Psoas muscle (tissue), 8 donors: ENCODE measurements at places on chromosomes 3 and 15. TPM values are rescaled to one million over a fixed set of nuclear protein-coding genes. Genes with fewer than 3 reads are reported as not detected.

The MORC1 gene
- total RNA-seq = not detected

The APOD gene
- 265 TPM for total RNA-seq

The GPR149 gene
- total RNA-seq = not detected

The SYNM gene
- total RNA-seq = 348 TPM

The ACTRT3 gene
- 0.74 TPM for total RNA-seq

The POMGNT2 gene
- 13.2 TPM for total RNA-seq

The CPA3 gene
- total RNA-seq = 3.8 TPM

The COL6A5 gene
- not detected for total RNA-seq

The SLC35G2 gene
- 0.69 TPM for total RNA-seq

The PLOD2 gene
- 3.0 TPM for total RNA-seq

The ZNF774 gene
- 9.8 TPM for total RNA-seq

The SH3BP5 gene
- total RNA-seq = 29.9 TPM

The PAK6 gene
- total RNA-seq = 1.9 TPM

The OR5H14 gene
- total RNA-seq = not detected

The SCAANT1 gene
- total RNA-seq = not detected

The CTDSPL2 gene
- 18.1 TPM for total RNA-seq

The ADAMTSL3 gene
- 2.9 TPM for total RNA-seq

The FAM162A gene
- total RNA-seq = 53.4 TPM

The ADCY5 gene
- 4.4 TPM for total RNA-seq

The KBTBD12 gene
- total RNA-seq = 47.5 TPM

The EPHA6 gene
- total RNA-seq = not detected

The FHIT gene
- 4.6 TPM for total RNA-seq

The NUSAP1 gene
- total RNA-seq = 2.3 TPM

The CCDC39 gene
- total RNA-seq = 0.81 TPM

The ROPN1 gene
- total RNA-seq = not detected

The NMB gene
- total RNA-seq = 1.2 TPM

The SLC25A20 gene
- total RNA-seq = 53.4 TPM

The BSN gene
- total RNA-seq = 0.22 TPM

The RYR3 gene
- 68.7 TPM for total RNA-seq

The CGNL1 gene
- 2.2 TPM for total RNA-seq

The ACKR4 gene
- not detected for total RNA-seq

The TGM5 gene
- 0.78 TPM for total RNA-seq

The FAM107A gene
- total RNA-seq = 19.0 TPM
